ENCODE measurements at places on chromosomes 4 and X. TPM values are rescaled to one million over a fixed set of nuclear protein-coding genes. Genes with fewer than 3 reads are reported as not detected.

The PABPC1L2B gene
- not detected for polyA plus RNA-seq

The DIPK2B gene
- polyA plus RNA-seq, result 10.1 TPM

The PF4V1 gene
- 0.35 TPM for polyA plus RNA-seq

The PDCL2 gene
- polyA plus RNA-seq, result not detected

The BEND2 gene
- polyA plus RNA-seq, result 0.03 TPM

The SPANXA2 gene
- not detected for polyA plus RNA-seq

The STK26 gene
- polyA plus RNA-seq, result 8.2 TPM

The IL2 gene
- polyA plus RNA-seq, result not detected

The FGFBP2 gene
- polyA plus RNA-seq, result not detected

The FAM53A gene
- 2.1 TPM for polyA plus RNA-seq

The POU4F2 gene
- polyA plus RNA-seq, result not detected

The BANK1 gene
- 3.4 TPM for polyA plus RNA-seq

The MAGEA2 gene
- not detected for polyA plus RNA-seq

The DCLK2 gene
- 12.4 TPM for polyA plus RNA-seq

The TCEAL6 gene
- 0.23 TPM for polyA plus RNA-seq

The CENPI gene
- 8.2 TPM for polyA plus RNA-seq

The GPM6B gene
- polyA plus RNA-seq, result 25.8 TPM

The KCNE5 gene
- 6.6 TPM for polyA plus RNA-seq

The DSPP gene
- polyA plus RNA-seq, result not detected

The PTTG2 gene
- not detected for polyA plus RNA-seq

The MAGEH1 gene
- polyA plus RNA-seq, result 71.4 TPM

The AMER1 gene
- 7.3 TPM for polyA plus RNA-seq

The LRIT3 gene
- polyA plus RNA-seq, result 0.83 TPM

The CPLX1 gene
- 2.2 TPM for polyA plus RNA-seq

The C4orf50 gene
- polyA plus RNA-seq, result 0.02 TPM

The SSX3 gene
- polyA plus RNA-seq, result not detected

The GPR50 gene
- not detected for polyA plus RNA-seq

The SMARCA1 gene
- polyA plus RNA-seq, result 129 TPM

The NKX3-2 gene
- polyA plus RNA-seq, result not detected

The AMTN gene
- not detected for polyA plus RNA-seq

The SLITRK4 gene
- 11.8 TPM for polyA plus RNA-seq

The SMR3B gene
- polyA plus RNA-seq, result not detected

The NXF2 gene
- polyA plus RNA-seq, result 0.46 TPM

The TAF7L gene
- 0.84 TPM for polyA plus RNA-seq

The NWD2 gene
- 0.11 TPM for polyA plus RNA-seq

The FGFBP1 gene
- 0.33 TPM for polyA plus RNA-seq

The FAM133A gene
- polyA plus RNA-seq, result 0.08 TPM

The NPNT gene
- polyA plus RNA-seq, result 199 TPM

The USP51 gene
- polyA plus RNA-seq, result 11.5 TPM

The SMIM43 gene
- polyA plus RNA-seq, result 0.88 TPM

The SSX4 gene
- polyA plus RNA-seq, result not detected

The EPGN gene
- polyA plus RNA-seq, result 1.5 TPM

The TLR1 gene
- 3.3 TPM for polyA plus RNA-seq
